ENCODE measurements at places on chromosomes 1 and 21. TPM values are rescaled to one million over a fixed set of nuclear protein-coding genes. Genes with fewer than 3 reads are reported as not detected.

- no peak for DNase-seq
These were observed 18.7 kb upstream of the SPOCD1 start for GRCh38 chr1:31834501-31834900.

DNA sequence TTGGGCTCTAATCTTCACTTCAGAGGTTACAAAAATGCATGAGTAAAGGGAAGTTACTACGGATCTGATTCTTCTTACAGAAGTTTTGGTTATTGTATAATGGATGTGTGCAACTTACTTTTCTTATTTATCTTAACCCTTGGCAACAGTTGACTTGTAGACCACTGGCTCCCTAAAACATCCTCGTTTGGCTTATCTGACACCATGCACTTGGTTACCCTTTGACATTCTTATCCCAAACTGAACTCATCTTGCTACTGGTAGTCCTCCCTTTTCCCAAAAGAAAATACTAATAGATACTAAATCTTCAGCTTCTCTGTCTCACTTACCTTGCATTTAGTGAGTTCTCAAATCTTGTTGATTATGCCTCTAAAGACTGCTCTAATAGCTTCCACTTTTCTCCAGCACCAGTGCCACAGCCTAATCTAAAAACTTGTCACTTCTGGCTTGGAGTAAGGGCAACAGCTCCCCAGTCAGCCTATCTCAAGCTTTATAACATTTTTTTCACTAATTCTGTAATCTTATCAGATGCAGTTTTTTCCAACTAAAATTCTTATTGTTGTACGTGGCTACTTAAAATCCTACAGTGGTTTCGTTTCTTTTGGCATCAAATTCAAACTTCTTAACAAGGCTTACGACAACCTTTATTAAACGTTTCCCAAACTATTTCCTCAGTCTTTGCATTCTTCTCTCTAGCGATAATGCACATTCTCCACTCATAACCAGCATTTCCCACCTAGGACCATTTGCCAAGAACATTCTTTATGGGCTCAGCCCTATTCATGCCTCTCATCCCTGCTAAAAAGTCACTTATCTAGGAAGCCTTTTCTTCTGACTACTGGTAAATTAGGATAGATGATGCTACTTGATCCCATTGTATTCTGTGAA, 204.2 kb downstream of the KCNT2 start:
- DNase-seq, result no peak

DNA sequence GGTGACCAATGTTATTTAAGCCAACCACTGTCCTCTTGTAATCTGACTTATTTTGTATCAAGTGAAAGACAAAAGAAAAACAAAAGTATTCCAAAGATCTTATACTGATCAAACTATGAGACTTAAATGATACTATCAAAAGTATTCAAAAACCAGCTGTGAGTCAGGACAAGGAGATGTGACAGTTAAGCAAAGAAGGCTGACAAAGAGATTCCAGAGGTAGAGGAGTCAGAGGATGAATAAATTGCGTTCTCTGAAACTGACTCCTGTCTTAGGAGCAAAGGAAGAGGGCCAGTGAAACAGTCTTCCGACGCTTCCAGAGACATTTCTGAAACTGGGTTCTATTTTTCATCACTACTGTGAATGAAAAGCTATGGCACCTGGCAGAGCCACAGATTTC, 20.9 kb downstream of the TMEM50B start:
- DNase-seq, result no peak

The RPTN gene
- not detected for total RNA-seq

DNA sequence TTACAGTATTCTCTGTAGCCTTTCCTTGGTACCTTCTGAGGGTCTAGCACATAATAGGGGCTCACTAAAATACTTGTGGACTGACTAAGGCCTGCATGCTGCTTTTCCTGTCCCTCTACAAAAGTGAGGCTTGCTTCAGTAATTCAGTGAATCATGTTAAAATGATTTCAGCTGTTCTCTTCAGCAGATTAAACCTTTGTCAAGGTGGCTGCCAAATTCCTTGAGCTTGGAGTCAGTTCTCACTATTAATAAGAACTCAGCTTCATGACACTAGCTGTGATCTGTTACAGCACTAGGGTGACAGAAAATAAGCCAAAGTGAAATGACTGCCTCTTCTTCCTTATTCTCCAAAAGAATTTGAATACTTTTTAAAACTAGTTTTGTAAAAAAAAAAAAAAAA, 128.8 kb downstream of the KCNN3 start:
- no peak for DNase-seq

GRCh38 chr1:208010487-208011071, 99.7 kb upstream of the CD34 start:
- no peak for DNase-seq

DNA sequence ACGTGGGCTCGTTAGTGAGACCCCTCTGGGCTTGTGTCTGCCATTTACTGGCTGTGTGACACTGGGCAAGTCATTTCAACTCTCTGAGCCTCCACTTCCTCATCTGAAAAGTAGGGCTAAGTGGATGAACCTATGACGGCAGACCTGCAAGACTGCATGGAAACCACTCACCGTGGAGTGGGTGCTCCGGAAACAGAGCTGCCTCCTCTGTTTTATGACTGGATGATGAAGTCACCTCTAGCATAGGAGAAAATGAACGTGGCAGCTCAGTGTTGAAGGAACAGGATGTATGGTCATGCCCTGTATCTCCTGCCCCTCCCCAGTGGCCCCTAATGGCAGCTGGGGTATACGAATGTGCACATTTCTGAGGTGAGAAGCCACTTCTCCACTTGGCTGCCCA, 40.5 kb downstream of the STPG1 start:
- DNase-seq, result no peak

GRCh38 chr21:46340998-46341397, 17.0 kb downstream of the PCNT start:
- DNase-seq, result no peak

GRCh38 chr1:245432228-245432875, 277.6 kb downstream of the KIF26B start:
- no peak for DNase-seq

GRCh38 chr1:160075836-160076235, 5.5 kb upstream of the KCNJ9 start:
- no peak for DNase-seq

- no peak for DNase-seq
These were observed 64.7 kb upstream of the LRRC7 start for GRCh38 chr1:69502991-69503390.

- no peak for DNase-seq
These were observed 17.3 kb upstream of the RHBDL2 start for GRCh38 chr1:38958967-38959366.

All from CD8-positive, alpha-beta memory T cell (primary cell).